ENCODE measurements at places on chromosomes 3 and 15.

GRCh38 chr3:128210711-128211110, 57.4 kb downstream of the EEFSEC start:
- DNase-seq, result no peak

- no peak for DNase-seq
Measured at GRCh38 chr15:29320420-29320819, 50.8 kb upstream of the NSMCE3 start.

- DNase-seq, result no peak
Measured at GRCh38 chr3:145893331-145893730, 267.7 kb downstream of the PLOD2 start.

DNA sequence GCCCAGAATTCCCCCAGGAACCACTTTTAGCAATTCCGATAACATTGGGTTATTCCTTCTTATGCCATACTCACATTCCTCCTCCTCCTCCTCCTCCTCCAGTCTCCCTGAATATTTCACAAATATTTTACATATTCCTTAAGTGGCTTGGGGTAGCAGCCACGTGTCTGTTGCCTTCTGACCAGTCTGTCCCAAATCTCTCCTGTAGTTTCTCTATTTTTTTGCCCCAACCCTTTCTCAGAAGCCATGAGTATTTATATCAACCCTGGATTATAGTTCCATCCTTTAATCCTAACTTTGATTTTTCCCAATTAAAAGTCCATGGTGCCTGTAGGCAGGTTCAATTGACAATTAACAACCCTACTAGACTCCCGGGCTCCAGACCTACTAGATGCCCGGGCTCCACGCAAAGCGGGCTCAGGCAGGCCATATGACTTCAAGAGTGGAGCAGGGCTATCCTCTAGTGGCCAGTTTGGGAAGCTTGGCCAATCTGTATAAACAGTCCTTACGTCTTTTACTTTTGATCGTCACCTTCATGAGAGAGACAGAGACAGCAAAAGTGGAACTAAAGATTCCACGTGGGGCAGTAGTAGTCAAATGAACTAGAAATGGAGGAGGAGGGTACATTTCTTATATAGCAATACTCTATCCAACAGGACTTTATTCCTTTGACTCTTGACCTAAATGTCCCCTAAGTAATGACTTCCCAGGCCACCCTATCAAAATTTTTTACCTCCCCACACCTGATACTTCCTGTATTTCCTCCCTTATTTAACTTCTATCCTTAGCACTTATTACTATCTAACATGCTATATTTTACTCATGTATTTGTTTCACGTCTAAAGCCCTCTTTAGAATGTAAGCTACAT, 69.7 kb downstream of the USF3 start:
- peak; percentile 39 for DNase-seq

DNA sequence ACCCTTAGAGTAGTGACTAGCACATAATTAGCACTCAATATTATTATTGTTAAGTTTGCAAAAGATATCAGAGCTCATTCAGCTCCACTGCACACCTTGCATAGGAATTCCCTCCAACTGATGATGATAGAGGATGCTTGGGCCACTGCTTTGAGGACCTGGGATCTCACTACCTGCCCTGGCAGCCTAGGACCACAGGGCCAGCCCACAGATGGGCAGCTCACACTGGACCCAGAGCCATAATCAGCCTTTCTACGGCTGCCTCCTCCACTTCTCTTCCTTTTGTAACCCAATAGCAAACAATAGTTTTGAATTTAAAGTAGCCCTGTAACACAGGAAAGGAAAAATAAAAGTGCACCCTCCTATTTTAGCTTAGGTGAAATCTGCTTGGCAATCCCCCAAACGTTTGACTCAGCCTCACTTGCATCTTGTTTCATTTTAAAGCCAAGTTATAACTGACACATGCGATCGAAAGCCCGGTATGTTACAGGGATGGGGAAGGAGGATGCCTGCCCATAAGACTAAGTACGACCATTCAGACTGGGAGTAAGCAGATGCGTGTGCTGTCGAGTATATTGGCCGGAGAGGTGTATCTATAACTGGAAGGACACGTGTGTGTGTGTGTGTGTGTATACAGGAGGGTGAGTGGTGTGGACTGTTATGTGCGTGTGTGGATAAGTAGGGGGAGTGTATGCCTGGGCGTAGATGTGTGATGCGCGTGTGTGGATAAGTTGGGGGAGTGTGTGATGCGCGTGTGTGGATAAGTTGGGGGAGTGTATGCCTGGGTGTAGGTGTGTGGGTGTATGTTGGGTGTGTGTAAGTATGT, 65.9 kb downstream of the CPN2 start:
- DNase-seq, result no peak

DNA sequence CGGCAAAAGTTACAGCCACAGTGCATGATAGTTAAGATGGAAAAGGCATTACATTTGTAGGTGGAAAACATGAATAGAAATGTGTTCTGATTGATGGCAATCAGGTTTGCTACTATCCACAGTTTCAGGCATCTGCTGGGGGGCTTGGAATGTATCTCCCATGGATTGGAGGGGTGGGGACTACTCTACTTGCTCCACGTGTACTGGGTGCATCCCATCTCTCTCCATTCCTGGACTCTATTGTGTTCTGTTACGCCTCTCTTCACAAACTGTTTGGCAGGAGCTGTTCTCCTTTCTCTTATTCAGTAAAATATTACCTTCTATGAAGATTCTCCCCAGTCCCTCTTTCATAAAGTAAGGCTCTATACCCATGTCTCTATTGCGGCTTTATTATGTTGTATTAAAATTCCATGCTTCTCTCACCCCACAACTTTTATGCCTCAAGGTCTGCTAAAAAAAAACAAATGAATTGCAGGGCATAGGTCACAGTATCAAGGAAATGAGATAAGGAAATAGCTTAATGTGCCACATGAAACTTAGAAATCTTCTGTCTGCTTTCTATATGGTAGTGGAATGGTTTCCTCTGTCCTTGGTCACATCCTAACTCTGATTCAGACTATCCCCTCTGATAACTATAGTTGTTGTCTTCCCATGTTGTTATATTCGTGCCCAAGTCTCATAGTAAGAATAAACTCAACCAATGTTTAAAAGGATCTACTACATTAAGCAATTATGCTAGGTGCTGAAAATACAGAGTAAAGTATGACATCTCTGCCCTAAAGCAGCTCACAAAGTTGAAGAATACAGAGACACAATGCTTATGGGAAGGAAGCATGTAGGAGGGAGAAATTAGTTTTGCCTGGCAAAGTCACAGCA, 43.2 kb downstream of the LRRFIP2 start:
- DNase-seq, result peak; percentile 57

GRCh38 chr3:134406331-134407238, 32.3 kb upstream of the AMOTL2 start:
- no peak for DNase-seq

DNA sequence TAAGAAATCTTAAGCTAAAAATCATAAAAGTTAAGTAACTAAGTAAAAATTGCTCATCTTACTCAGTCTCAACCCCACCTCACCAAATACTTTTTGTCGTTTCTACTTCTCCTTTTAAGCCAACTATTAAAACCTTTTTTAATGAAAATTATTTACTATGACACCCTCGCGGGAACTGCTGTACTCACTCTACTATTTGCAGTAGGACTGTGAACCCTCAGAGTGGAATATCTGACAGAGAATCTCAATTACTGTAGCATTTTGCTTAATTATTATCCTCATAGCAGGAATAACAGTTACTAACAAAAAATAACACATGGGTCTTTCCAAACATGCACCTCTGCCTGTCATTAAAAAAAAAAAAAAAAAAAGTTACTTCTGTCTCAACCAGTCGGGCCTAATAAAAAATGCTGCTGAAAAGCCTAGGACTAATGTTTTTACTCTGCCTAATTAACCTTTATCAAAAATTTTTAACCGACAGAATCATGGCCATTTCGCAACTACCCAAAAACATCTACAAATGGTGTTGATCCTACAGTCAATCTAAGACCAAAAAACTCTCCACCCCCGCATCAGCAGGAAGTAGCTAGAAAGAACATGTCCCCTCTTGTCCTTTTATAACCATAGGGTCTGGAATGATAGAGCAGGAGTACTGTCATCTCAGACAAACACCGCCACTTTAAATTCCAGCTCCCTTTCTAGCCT, 10.2 kb downstream of the ALDH1L1 start:
- DNase-seq, result no peak

- DNase-seq, result no peak
Measured at GRCh38 chr15:44186705-44187104, 8.4 kb downstream of the FRMD5 start.

DNA sequence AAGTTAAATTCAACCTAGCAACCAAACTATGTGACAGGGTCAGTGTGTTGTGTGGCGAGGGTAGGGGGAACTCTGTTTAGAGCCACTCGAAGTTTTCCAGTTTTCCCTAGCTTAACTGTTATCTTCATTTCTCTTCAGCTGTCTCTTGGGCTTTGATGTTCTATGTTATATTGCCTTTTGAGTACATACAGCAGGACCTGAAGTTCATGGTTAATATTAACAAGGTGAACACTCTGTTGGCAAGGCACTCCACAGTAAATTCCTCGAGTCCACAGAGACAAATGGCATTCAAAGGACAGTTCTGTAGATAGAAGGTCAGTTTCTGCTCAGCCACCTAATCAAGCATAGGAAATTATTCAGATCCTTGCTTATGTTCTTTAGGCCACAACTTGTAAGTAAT, 147.9 kb upstream of the DPH6 start:
- DNase-seq, result no peak

DNA sequence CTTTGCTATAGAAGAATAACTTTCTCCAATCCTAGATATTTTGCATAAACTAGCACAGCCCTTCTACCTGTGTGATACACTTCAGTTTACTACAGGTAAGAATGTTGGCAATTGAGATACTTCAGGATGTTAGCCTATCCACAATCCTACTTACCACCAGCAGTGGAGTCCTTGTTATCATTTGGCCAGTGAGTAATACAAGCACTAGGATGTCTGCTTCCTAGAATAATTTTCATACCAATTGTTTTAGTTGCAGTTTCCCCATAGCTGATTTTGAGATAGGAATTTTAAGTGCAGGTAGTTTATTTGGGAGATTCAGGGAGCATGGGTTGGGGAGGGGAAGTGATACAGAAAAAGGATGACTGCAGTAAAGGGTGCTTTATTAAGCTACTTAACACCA, 147.2 kb downstream of the EPHA6 start:
- DNase-seq, result no peak

GRCh38 chr15:95561463-95561862, 769.0 kb upstream of the NR2F2 start:
- no peak for DNase-seq

DNA sequence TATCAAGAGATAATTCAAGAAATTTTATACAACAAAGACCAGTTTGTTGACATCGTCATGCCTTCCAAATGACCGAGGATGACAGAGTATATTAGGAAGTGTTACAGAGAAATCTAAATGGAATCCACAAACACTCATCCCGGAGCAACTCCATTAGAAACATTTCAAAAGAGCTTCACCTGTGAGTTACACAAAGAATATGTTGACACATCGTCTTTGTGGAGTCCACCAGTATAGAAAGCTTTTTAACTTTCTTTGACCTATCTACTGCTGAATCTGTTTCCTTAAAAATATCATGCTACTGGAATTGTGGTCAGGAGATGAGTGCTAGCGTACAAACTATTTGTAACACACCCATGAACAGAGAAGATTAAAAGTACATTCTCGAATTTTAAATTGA, 130.4 kb downstream of the SUCLG2 start:
- no peak for DNase-seq

GRCh38 chr15:41958002-41958420, 14.3 kb downstream of the EHD4 start:
- no peak for DNase-seq

- peak; percentile 69 for DNase-seq
Measured at GRCh38 chr3:131402391-131403039, 20.9 kb downstream of the NUDT16 start.

DNA sequence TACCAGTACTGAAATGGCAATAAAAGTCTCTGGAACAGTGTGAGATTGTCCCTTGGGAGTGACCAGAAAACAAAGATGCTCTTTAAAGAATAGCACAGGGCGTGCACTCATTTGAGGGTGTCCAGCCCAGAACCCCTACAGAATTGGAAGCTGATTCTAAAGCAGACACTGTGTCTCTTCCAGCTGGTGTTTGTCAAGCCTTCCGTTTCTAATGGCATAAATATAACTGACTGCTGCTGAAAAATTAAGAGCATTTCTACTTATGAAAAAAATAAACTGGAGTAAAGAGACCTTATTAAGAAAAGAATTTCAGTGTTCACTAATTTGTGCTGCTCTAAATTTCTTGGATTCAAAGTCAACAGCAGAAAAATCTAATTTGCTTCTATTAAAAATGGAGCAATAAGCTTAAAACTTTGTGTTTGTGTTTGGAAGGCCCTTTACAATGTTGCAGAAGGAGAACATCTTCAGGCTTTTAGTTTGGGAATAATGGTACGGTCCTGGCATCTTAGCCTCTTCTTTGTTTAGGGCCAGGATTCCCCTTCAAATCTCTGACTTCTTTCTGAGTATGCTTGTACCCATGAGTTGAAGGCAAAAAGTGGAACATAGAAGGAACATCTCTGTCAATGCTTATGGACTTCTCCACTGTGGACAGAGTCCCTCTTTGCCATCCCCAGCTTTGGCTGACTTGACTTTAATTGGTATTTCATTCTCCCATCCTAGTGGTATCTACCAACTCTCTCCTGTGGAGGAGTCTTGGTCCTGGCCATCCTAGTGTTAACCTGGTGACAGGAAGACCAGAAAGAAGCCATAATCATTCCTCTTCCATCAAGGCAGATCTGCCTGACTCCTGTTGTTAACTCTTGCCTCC, 65.9 kb downstream of the THSD4 start:
- DNase-seq, result no peak

DNA sequence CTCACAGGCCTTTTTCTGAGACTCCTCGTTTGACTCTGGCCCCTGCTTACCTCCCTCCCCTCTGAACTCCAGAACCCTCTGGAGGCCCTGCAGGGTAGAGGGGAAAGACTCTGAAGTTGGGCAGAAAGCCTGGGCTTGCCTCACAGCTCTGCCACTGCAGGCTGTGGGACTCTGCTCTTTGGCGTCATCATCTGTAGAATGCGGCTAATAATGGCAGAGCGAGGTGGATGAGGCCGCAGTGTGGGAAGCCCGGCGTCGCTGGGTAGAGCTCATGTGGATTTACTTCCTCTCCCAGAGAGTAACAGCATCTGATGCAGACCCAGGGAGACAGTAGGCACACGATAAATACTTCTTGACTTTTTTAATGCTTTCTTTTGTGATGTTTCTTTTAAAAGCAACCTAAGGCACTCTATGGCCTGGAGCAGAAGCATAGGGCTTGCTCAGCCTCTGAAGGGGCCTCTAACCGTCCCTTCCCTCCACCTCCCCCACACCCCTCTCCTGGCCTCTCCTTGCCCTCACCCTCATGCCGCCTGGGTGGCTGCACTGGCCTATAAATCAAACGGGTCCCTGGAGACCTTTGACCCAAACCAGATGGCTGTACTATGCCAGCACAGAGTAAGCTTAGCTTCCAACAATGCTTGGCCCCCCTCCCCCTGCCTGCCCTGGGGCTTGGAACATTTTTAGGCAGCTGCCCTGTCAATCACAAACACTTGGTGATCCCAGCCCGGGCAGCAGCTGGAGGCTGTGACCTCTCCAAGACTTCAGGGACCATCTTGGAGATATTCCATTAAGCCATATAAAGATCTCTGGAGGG, 32.9 kb downstream of the SPSB4 start:
- DNase-seq, result no peak

GRCh38 chr3:14891135-14892132, 55.9 kb upstream of the NR2C2 start:
- no peak for DNase-seq

- DNase-seq, result no peak
Measured at GRCh38 chr15:80052597-80053304, 6.7 kb upstream of the ZFAND6 start.
